Stimulated activated CD8-positive, alpha-beta memory T cell treated with anti-CD3 and anti-CD28 coated beads, Interleukin-4, amount 100 ng/mL, for 4 hours (primary cell): ENCODE measurements at places on chromosomes 2 and 18.

DNA sequence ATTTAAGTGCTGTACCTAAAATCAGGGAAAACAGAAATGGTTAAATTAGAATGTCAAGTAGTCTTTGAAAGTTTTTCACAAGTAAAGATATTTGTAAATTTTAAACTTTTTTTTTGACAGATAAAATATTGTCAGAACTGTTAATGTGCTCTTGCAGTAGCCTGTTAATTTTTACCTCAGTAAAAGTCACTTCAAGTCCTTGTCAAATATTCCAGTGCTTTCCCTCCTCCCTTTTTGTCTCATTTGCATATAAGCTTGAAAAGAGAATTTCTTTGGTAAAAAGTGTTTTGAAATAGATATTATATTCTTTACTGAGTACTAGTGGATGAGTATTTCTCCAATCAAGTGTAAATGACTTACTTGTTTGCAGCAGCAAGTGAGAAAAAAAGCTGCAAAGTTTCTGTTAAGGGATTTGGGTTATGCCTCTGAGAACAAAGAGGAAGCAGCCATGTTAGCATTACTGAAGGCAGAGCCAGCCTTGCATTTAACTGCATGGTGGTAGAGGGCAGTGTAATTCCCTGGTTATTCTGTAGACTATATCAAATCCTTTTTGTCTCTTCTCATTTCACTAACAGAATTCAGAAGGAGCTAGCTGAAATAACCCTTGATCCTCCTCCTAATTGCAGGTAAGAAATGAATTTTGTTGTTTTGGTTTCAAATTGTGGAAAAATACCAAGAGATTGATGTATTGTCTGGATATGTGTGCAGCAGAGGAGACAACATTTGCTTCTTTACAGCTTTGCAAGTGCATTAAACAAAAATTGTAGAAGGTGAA lies 3.2 kb downstream of the UBE2E3 start:
- DNase-seq: no peak

GRCh38 chr2:98727369-98728087 lies 3.4 kb downstream of the MGAT4A start:
- no peak for DNase-seq

- no peak for DNase-seq
Observed at GRCh38 chr2:23447405-23447804, 62.4 kb downstream of the KLHL29 start.

- DNase-seq: no peak
Observed at GRCh38 chr2:146734042-146734820, 1110.6 kb upstream of the ACVR2A start.

DNA sequence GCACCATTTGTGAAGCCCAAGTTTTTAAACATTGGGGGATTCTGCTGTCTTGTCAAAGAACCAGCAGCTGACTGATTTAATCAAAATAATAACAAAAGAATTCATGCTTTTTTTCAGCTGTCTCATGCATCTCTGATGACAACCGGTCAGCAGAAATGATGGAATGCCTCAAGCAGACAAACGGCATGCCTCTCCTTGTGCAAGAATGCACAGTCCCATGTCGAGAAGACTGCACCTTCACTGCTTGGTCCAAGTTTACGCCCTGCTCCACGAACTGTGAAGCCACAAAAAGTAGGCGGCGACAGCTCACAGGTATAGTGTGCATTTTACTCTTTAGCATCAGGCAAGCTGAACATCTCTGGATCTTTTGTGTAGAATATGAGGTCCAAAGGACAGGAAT lies 558.8 kb upstream of the HNMT start:
- no peak for DNase-seq

DNA sequence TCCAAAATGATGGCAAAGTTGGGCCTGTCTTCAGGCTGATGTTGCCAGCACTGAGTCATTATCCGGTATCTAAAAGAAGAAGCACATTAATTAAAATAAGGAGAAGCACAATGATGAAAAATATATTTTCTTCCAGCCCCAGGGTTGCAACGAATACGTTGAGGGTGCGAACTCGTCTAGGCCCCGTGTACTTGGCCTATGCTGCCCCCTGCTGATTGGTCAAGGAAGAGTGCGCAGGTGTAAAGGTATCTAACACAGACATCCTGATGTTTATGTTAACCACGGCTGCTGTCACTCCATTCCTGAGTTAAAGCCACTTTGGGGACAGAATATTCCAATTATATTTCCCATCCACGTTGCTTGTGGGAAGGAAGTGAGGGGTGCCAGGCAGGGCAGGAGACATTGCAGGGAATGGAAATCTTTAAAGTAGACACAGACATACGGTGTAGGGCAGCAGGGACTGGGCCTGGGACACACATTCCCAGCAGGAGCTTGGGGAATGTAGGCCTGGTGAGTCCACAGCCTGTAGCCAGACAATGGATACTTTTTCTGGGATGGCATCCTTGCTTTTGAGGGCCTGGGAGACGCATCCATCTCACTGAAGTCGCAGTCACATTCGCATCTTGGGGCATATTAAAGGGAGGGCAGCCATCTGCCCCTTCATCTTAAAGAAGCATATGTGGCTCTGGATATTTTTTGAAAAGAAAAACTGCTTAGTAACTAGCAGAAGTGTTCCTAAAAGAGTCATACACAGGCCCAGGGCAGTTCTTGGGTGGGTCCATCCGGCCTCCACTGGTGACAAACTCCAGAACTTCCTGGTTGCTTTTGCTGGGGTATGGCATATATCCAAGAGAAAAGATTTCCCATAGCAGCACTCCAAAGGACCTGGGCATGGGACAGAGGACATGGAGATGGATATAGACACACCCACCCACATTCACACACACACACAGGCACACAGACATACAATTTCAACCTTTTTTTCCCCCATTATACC lies 81.9 kb downstream of the CLIP4 start:
- peak; percentile 47 for DNase-seq

DNA sequence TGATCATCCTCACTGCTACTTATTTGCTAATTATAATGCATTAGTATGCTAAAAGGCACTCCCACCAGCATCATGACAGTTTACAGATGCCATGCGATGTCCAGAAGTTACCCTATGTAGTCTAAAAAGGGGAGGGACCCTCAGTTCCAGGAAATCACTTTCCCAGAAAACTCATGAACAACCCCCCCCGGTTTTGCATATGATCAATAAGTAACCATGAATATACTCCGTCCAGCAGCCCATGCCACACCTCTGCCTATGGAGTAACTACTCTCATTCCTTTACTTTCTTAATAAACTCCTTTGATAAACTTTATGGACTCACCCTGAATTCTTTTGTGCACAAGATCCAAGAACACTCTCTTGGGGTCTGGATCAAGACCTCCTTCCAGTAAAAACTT lies 86.8 kb downstream of the MALT1 start:
- no peak for DNase-seq

DNA sequence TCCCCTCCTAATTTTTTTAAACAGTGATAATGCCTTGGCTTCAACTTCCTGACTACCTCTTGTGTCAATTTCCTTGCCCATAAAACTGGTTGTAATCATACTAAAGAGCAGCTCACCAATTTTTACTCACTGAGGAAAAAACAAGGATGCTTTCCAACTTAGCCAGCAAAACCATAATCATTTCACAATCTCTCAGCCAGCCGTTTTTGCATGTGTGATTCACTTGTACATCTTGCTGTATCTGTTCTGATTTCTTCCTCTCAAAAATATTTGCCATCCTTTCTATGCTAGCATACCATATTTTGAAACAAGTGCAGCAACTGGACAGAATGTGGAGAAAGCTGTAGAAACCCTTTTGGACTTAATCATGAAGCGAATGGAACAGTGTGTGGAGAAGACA lies 60.7 kb downstream of the RAB27B start:
- no peak for DNase-seq

- DNase-seq: no peak
Observed at GRCh38 chr2:108058576-108059137, 72.3 kb downstream of the SLC5A7 start.

DNA sequence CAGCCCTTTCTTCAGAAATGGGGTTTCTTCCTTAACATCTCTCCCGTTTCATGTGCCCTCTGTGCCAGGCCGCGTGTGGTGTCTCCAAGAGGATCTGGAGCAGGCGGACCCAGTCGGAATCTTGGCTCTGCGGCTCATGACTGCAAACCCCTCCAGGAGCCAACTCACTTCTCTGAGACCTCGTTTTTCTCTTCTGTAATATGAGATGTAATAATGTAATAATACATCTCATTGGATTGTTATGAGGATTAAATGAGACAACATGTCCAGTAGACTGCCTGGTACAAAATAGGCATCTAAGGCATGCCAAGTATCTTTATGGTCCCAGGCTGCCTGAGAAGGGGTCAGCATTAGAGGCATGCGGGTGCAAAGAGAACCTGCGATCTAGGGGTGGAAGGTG lies 221.3 kb upstream of the REV1 start:
- no peak for DNase-seq

- DNase-seq: no peak
Observed at GRCh38 chr2:96967961-96968360, 18.4 kb downstream of the FAM178B start.

DNA sequence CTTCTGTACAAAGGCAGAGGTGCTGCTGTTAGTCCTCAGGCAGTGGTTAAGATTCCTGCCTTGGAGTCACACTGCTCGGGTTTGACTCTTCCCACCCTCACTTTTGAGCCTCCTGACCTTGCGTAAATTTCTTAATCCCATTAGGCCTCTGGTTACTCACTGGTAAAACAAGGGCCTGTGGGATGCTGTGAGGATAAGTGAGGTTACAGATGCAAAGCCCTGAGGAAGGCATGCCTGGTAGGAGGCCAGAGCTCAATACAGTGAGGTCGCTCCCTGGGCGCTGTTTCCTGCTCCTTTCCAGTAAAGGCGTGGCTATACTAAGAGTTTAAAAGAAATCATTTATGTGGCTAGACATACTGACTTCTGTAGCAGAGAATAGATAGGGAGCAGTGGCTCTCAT lies 127.5 kb upstream of the TMEM200C start:
- DNase-seq: no peak

GRCh38 chr2:119389615-119390306 lies 23.0 kb downstream of the DBI start:
- no peak for DNase-seq

- no peak for DNase-seq
Observed at GRCh38 chr2:72917138-72917876, at the start of gene EMX1. TSS of gene EMX1 (plus strand) at chr2:72917519. CDS start at chr2:72917853, 334 bp downstream.
